Activated T-helper 1 cell treated with anti-CD3 and anti-CD28 coated beads, Interleukin-2, amount 50 U/mL, for 16 hours (primary cell): ENCODE measurements at places on chromosomes 1 and 21.

DNA sequence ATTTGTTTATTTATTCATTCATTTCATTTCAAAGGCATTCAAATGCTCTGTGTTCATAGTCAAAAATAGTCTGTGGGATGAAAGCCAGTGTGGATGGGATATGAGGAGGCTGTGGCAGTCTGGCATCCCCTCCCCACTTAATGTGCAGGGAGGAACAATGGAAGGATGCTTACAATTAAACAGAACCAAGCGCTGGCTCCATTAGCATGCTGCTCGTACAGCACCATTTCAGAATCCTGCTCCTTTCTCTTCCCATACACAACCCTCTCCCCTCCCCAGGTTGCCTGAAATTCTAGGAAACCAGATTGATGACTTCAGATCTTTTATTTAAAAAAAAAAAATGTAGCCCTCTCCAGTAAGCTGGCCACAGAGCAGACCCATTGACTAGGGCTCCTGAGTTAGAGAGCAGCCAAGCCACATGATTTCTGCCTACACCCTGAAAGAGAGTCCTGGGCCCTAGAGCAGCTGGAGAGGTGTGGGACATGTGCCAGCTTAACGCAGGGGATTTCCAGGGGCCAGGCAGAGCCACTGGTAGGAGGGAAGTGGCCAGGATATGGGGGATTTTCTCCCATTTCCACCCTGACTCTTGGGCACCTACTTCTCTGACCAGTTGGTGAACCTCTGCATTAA is 205.2 kb downstream of the ASTN1 start:
- DNase-seq = no peak

DNA sequence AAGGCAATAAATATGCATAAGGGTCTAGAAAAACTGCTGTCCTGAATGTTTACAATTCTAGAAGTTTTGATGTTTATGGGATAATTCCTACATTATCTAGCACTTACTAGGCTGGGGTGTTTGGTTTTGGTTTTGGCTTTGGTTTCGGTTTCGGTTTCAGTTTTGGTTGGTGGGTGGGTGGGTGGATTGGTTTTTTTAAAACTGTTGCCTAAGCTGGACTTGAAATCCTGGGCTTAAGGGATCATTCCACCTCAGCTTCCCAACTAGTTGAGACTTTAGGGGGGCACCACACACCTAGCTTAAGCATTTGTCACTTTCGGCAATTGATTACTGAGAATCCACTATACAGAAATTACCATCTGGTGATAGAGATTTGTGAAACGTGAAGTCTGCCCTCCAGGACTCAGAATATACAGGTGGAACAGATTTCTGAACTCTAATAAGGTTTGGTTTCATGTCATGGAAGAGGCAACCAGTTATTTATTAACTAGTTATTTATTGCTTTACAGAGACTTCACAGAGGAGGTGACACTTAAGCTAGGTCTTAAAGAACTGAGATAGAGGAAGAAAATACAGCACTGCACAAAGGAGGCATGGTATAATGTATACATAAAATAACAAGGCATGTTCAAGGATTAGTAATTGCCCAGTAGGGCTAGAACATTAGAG is 69.6 kb downstream of the PIK3R3 start:
- DNase-seq = peak; percentile 8

GRCh38 chr1:169148472-169149252 is 42.2 kb downstream of the ATP1B1 start:
- DNase-seq = no peak

DNA sequence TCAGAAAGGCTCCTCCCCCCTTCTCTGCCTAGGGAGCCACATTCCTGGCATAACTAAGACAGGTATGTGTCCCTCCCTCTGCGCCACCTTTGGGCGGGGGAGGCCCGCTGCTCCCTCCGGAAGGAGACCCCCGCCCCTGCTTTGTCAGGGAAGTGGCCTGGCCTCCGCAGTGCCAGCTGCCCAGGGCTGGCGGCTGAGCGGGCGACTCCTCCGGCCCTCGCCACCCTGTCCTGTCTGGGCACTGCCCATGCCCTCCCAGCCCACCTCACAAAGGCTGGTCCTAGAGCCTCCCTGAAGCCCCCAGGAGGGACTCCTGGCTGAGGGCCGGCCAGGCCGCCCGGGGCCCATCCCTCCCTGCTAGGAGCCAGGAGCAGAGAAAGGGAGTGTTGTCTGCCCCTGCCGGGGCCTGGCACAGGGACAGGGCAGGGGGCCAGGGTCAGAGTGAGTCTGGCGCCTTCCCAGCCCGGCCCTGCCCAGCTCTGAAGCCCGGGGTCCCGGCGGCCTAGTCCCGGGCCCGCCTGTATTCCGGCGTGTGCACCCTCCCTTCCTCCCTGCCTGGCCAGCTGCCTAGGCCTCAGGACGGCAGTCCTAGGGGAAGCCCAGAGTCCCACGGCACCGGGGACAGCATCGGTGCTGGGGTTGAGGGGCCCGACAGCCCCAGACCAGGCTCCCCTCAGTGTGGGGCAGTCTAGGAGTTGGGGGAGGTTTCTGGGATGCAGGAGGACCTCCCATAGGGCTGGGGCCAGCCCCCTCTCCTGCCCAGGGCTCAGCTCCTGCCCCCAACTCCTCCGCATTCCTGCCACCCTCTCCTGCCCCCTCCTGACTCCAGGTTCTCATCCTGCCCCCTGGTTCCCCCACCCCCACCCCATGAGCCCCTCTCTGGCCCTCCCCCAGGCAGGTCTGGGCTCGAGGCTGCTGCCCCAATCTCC is 5.1 kb downstream of the AGRN start:
- DNase-seq = no peak

DNA sequence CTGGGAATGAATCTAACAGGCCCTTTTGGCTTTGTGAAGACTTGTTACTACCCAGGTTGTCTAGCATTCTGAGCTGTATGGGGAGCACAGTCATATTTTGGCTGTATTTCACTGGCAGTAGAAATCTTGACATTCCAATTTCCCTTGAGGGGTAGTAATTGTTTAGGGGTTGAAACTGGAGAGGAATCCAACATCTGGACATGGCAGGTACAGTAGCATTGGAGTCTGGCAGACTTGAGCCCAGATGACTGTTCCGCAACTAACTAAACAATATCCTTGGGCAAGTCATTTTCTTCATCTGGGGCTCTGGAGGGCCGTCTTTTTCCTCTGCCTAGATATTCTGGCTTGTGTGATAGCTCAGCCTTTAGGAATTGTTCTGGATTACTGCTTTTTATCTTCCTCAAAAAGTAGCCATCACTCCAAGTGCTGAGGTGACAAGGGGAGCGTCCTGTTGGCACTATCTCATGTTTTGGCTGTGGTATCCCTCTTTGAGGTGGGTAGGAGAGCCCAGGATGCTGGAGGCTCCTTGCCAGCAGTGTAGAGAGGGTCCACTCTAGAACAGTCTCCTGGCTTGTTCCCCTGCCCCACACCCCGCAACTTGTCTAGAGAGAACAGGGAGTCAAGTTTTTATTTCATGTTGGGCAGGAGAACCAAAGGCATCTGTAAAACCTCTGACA is 22.7 kb upstream of the NBL1 start:
- no peak for DNase-seq

GRCh38 chr1:10973552-10973951 is 38.9 kb upstream of the TARDBP start:
- no peak for DNase-seq

GRCh38 chr1:26858160-26858559 is 4.8 kb upstream of the SFN start:
- DNase-seq = no peak

DNA sequence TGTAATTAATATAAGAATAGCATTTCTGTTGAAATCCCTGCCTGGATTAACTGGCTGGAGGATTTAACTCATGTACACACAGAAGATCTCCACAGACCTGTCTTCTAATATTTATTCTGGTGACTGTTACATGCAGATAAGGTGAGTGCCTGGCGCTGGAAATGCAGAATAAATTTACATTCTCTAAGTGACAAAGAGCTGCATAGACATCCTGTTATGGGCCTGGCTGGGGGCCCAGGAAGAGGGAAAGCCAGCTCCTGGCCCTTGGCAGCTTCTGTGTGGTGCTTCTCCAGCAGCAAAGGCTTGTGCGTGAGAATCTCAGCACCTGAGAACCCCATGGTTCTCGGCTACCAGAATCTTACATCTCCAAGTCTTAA is 446.6 kb downstream of the PTPRU start:
- no peak for DNase-seq

GRCh38 chr1:170326186-170326585 is 180.4 kb downstream of the NTMT2 start:
- no peak for DNase-seq

DNA sequence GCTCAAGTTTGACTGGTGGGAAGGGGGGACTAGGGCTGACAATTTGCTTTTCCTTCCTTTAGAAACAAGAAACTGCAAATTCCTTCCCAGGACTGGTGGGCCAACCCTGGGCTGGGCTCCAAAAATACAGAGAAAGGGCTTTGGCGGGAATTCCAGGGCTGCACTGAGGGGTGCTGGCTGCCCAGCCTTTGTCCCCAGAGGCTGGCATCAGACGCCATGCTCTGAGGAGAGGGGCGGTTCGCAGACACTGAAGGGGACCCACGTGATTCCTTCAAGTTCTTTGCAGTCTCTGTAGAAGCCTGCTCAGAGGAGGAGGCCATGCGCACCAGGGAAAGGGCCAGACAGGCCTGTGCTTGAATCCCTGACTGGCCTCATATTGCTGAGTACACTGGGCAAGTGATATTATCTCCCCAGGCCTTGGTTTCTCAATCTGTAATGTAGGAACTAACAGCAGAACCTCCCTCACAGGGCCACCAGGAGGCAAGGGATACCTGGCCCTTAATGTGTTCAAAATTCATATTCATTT is 119.5 kb downstream of the EPHB2 start:
- no peak for DNase-seq

DNA sequence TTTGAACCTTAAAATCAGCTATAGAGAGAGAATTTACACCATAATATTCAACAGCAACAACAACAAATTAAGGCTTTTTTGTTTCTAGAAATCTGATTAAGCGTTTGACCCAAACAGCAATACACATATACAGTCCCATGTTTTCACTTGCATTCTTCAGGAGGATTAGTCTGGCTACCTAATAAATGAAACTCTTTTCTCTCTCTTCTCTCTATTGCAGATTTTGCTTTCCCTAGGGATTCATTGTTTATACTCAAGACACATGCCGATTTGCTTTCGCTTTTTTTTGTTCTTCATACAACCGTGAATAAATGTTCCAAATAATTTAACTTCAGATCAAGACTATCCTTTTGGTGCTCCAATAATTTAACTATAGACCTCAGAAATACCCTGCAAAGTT is 162.4 kb upstream of the PTBP2 start:
- DNase-seq = no peak

DNA sequence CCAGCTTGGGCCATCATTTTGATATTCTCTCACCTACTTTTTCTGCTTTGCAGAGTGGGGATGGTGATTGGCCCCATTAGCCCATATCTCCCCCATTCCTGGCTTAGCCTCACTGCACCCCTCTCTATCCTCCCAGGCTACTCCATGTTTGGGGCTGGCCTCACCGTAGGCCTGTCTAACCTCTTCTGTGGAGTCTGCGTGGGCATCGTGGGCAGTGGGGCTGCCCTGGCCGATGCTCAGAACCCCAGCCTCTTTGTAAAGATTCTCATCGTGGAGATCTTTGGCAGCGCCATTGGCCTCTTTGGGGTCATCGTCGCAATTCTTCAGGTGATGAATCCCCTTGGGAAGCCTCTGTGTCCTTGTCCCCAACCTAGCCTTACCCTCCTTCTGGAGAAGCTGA is 2.1 kb upstream of the B4GALT2 start:
- DNase-seq = no peak

- no peak for DNase-seq
These were observed 45.5 kb downstream of the TOR3A start for GRCh38 chr1:179127163-179127895.

DNA sequence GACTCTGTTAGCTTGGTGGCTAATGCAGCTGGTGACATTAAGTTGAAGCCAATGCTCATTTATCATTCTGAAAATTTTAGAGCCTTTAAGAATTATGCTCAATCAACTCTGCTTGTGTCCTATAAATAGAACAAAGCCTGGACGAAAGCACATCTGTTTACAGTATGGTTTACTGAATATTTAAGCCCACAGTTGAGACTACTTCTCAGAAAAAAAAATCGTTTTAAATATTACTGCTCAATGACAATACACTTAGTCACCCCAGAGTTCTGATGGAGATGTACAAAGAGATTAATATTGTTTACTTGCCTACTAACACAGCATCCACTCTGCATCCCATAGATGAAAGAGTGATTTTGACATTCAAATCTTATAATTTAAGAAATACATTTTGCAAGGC is 79.6 kb downstream of the NEGR1 start:
- no peak for DNase-seq

DNA sequence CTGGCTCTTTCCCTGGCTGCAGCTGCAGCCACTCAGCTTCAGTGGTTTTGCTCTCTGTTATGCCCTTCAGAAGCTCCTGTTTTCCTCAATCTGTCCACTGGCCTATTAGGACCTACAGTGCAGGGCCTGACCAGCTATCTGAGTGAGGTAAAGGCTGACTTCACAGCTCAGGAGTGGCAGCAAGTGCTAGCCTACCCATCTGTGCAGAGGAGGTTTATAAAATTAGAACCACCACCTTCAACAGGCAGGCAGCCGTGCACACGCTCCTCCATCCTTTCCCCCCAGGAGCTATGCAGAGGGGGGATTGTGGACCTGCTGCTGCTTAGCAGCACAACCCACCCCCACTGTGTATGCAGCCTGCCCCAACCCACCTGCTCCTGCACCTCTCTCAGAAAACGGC is 8.3 kb downstream of the ADAR start:
- no peak for DNase-seq

- DNase-seq = no peak
These were observed 73.6 kb downstream of the SUSD4 start for GRCh38 chr1:223290397-223290796.

- DNase-seq = no peak
These were observed 16.7 kb upstream of the PALMD start for GRCh38 chr1:99629164-99629563.

GRCh38 chr1:118890851-118891384 is 97.2 kb downstream of the TBX15 start:
- DNase-seq = no peak

DNA sequence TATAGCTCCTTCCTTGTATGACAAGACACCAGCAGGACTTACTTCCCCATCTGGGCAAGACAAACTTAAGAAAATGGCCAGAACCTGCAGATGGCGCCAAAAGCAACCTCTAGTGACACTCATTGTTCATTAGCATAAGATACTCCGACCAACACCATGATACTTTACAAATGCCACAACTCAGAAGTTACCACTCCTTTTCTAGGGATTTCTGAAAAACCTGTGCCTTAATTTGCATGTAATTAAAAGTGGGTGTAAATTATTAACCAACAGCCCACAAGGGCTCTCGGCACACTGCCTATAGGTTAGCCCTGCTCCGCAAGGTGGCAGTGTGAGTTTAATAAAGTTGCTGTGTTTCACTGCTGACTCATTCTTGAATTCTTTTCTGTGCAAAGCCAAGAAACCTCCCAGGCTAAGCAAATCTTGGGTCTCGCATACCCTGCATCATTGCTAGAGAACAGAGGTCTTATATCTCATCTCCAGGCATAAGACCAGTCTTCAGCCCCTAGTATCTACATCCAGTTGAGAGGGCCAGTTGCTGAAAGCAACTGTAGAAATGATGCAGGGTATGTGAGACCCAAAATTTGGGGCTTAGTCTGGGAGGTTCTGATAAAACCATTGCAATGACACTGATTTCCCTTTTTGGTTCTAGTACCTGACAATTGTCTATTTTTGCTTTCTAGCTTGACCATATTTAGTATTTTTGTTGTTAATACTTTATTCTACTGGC is 86.4 kb downstream of the FAF1 start:
- peak; percentile 37 for DNase-seq

GRCh38 chr1:46077644-46078043 is 54.8 kb downstream of the PIK3R3 start:
- DNase-seq = no peak

- DNase-seq = no peak
These were observed 85.9 kb downstream of the DPYD start for GRCh38 chr1:97834899-97835298.

- DNase-seq = no peak
These were observed at the start of gene NR0B2 for GRCh38 chr1:26913754-26914619. NR0B2 (minus strand) TSS chr1:26913975; CDS start chr1:26913940, 35 bp downstream.
